Sigmoid colon (tissue), 7 donors: ENCODE measurements at places on chromosomes 2 and 18. TPM values are rescaled to one million over a fixed set of nuclear protein-coding genes. Genes with fewer than 3 reads are reported as not detected.
A peak's percentile ranks its signal among the peaks of the same experiment; 100 is the strongest.

GRCh38 chr2:64641599-64641998, 12.1 kb downstream of the SERTAD2 start:
- DNase-seq = no peak

DNA sequence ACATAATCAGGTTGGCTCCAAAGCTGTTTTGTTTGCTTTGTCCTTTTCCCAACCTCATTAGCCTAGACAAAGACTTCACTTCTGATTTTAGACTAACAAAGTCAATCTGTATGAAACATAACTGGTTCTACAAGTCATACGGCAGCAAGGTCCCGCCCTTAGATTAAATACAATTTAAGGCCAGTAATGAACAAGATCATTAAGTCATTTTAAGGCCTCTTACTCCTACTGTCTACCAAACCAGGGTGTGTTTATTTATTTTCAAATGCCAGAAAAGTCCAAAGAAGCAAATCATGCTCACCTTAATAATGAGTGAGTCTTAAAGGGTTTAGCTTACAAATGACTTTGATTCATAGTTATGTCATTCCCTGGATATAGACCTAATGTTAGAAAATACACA, 148.4 kb upstream of the ACVR2A start:
- no peak for DNase-seq

GRCh38 chr2:29261003-29261402, 145.8 kb downstream of the CLIP4 start:
- peak; percentile 46 for DNase-seq

DNA sequence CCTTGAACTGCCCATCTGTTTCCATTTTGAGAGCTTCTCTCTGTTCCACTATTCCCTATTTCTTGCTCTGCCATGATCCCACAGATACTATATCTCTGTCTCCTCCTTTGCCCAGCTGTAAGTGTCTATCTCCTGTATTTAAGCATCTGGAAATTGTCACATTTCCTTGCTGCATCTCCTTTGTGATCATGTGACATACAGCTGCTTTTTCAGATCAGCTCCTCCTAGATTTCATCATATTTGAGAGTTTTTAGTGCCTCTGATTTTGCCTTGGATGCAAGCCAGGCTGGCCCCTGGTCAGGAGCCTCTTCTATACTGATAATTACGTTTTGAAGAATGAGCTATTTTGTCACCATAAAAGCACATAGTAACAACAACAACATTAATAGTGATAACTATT, 131.7 kb upstream of the TNP1 start:
- peak; percentile 80 for DNase-seq

DNA sequence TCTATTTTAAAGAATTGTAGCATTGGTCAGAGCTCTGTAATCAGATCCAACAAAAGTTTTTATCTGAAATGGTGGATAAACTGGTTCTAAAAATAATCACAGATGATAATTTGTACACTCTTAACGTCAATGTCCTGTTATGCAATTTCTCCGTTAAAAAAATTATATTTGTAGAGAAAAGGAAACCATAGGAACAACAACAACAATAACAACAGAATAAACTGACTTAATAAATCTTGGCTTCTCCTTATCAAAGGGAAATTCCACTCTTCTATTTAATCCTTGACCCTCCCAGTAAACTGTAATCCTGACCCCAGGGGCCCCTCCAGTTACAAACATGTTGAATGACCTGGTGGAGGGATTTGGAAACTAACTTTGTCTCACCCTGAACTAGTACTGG, 78.6 kb upstream of the ZFP36L2 start:
- peak; percentile 77 for DNase-seq

DNA sequence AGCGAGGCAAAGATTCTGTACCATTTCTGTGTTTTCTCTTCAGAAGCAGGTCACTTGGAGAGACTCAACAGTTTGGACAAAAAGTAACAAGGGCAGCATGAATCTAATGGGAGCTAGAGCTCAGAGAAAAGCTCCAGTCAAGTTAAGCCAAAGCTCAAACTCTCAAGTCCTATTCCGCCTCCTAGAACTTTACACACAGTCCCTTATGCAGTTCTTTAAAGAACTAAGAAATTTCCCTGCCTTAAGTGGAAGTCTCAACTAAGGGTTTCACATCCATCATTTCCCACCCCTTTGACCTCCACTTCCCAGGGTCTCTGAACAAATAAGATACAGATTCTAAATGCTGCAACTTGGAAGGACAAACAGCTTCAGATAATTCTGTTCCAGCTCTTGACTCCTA, 121.3 kb upstream of the RNU4ATAC start:
- DNase-seq = no peak

- DNase-seq = no peak
Measured at GRCh38 chr2:181859123-181859522, 32.4 kb upstream of the ITPRID2 start.

Gene FBXO41
- total RNA-seq = 1.9 TPM

Gene SLC20A1
- total RNA-seq = 13.3 TPM

Gene MMADHC
- 112 TPM for total RNA-seq

Gene CD8B2
- total RNA-seq = not detected
